ENCODE measurements at places on chromosomes 6 and 20.

GRCh38 chr6:157840776-157841175, 17.7 kb downstream of the SNX9 start:
- DNase-seq, result no peak

DNA sequence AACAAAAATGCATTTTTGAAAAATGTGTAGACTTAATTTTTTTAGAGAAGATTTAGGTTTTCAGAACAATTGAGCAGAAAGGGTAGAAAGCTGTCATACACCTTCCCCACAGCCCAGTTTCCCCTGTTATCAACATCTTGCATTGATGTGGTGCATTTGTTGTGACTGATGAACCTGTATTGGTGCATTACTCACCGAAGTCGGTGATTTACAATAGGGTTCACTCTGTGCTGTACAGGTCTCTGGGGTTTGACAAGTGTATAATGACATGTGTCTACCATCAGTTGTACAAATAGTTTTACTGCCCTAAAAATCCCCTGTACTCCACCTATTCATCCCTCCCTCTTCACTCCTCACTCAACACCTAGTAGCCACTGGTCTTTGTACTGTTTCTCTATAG, 23.8 kb upstream of the ADIG start:
- no peak for DNase-seq

DNA sequence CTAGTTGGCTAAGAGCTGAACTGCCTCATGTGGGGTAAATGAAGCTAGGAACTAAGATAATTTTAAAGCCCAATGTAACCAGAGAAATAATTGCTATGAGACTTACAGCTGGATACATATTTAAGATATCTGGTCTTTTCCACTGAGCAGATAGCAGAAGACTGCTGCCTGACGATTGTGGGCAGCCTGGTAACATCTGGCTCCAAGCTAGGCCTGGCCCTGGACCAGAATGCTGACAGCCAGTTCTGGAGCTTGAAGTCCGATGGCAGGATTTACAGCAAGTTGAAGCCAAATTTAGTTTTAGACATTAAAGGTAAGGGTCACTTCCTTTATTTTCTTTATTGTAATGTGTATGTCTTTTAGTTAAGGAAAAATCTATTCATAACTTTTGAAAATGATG, 65.7 kb downstream of the RTN4IP1 start:
- DNase-seq, result no peak

DNA sequence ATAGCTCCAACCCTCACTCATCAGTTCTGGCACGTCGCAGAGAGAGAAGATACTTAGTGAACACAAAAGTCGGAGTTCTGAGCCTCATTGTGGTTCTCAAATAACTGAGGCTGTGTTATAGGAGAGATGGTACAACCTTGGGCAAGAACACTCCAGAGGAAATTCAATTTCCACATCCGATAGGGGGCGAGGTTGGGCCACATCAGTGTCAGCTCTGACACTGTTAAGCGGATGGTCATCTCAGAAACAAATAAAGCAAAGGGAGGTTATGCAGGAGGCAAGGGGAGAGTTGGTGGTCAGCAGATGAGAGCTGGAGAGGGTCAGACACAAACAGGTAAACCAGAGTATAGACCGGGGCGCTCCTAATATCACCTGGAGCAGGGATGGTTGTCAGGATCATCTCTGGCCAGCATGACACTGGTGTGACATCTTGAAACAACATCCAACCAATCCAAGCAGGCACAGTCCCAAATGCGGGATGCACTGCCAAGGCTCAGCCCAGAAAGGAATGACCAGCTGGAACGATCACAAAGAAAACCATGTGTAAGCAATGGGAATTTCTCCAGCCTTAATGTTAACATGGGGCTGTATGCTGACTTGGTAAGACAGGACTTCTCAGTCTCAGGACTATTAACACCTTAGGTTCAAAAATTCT, 331.8 kb downstream of the HACE1 start:
- no peak for DNase-seq

- no peak for DNase-seq
Observed at GRCh38 chr6:1767481-1768246, 157.9 kb downstream of the FOXC1 start.

- no peak for DNase-seq
Observed at GRCh38 chr20:49380337-49380780, 102.1 kb downstream of the KCNB1 start.

GRCh38 chr6:167733740-167734661, 92.7 kb upstream of the AFDN start:
- DNase-seq, result no peak

- no peak for DNase-seq
Observed at GRCh38 chr6:20464847-20465246, 63.2 kb downstream of the E2F3 start.

DNA sequence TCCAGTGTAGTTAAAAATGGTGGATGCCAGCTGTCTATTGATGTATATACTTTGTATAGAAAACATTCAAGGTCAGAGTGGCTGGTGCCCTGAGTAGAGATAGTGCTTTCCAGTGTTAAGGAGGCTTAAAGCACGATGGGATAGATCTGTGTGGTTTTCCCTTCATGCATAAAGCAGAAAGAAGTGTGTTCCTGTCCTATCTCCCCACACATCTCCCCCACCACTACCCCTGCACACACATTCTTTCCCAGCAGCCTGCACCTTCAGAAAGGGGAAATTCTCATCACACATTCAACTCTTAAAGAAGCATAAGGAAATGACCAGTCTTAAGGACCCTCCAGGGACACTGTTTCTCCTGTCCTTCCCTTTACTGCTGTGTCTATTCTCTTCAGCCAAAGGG, 221.7 kb upstream of the TAB2 start:
- DNase-seq, result no peak

- no peak for DNase-seq
Observed at GRCh38 chr6:118746145-118746824, 94.9 kb upstream of the CEP85L start.
